ENCODE measurements at places on chromosomes 7 and 10.

GRCh38 chr7:123750389-123751230, 1.8 kb upstream of the WASL start:
- DNase-seq, result no peak

GRCh38 chr7:74018246-74018895, 9.6 kb upstream of the ELN start:
- DNase-seq, result no peak

- DNase-seq, result no peak
Measured at GRCh38 chr7:133233142-133233541, 19.7 kb upstream of the EXOC4 start.

GRCh38 chr10:118035354-118036005, 11.3 kb downstream of the RAB11FIP2 start:
- DNase-seq, result no peak

DNA sequence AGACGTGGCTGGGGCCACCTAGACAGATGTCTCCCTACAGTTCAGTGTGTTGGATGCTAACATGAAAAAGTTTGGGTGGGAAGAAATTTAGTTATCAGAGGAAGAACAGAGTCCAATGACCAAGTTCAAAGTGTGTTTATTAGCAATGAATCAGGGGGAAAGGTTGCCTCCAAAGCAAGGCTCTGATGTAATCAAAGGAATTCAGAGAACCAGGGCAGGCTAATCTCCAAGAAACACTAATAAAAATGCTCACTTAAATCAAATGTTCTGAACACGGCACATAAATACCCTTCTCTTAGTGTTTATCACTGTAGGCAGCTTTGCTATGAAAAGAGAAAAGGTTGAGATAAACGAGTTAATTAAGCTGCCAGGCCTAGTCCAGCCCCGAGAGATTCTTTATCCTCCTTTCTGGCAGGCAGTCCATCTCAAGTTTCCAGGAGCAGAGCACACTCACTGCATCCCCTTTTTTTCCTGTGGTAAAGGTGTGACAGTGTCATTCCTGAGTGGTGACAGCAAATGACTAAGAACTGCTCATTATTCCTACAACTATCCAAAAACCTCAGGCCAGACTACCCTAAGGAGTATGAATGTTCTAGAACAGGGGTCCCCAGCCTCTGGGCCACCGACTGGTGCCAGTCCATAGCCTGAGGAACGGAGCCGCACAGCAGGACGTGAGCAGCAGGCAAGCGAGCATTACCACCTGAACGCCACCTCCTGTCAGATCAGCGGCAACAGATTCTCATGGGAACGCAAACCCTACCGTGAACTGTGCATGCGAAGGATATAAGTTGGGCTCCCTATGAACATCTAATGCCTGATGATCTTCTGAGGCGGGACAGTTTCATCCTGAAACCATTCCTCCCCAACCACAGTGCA, 66.9 kb upstream of the FHIP2A start:
- DNase-seq, result no peak

DNA sequence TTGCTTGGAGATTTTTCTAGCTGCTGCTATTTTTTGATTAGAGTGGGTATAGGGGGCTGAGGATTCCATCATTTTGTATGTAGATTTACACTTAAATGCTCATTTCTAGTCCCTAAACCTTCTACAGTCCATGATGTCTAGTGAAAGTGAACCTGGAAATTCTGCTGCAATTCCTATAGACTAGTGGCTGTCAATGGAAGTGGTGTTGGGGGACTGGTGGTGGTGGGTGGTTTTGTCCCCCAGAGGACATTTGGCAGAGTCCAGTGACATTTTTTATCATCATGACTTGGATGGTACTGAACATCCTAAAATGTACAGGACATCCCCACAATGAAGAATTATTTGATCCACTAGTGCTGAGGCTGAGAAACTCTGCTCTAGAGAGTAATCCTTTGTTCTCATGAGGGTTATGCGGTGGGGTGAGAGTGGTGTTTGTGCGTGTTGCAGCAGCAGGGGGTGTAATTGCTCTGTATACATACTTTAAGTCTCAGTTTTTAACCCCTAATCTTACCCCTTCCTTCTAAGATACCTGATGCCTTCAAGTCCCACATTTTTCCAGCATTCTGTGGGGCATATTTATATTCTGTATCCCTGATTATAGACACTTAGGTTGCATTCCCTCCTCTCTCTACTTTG, 35.0 kb downstream of the KIF11 start:
- DNase-seq, result no peak

Data from activated CD4-positive, alpha-beta T cell treated with anti-CD3 and anti-CD28 coated beads, Interleukin-2, amount 50 U/mL, for 4 hours (primary cell).